ENCODE measurements at places on chromosomes 4 and X.

DNA sequence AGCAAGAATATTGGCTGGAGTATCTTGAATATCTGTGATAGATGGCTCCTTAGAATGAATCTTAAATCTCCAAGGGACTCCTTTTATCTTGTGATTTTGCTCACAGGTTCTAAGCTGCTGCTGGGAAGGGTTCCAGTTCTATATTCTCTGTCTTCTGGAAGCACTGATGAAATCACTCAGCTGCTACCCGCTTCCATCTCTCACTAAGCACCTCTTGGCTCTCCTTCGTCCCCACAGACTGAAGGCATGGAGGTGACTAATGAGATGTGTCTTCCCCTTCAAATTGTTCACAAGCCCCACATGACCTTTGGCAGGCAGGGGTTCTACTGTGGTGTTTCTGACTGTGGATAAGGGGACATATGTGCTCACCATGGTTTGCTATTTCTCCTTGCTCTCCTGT is 75.9 kb downstream of the C4orf51 start:
- no peak for DNase-seq

GRCh38 chr4:135371137-135371536 is 1169.5 kb upstream of the PABPC4L start:
- no peak for DNase-seq

GRCh38 chr4:83504503-83504902 is 19.6 kb upstream of the ABRAXAS1 start:
- no peak for DNase-seq

DNA sequence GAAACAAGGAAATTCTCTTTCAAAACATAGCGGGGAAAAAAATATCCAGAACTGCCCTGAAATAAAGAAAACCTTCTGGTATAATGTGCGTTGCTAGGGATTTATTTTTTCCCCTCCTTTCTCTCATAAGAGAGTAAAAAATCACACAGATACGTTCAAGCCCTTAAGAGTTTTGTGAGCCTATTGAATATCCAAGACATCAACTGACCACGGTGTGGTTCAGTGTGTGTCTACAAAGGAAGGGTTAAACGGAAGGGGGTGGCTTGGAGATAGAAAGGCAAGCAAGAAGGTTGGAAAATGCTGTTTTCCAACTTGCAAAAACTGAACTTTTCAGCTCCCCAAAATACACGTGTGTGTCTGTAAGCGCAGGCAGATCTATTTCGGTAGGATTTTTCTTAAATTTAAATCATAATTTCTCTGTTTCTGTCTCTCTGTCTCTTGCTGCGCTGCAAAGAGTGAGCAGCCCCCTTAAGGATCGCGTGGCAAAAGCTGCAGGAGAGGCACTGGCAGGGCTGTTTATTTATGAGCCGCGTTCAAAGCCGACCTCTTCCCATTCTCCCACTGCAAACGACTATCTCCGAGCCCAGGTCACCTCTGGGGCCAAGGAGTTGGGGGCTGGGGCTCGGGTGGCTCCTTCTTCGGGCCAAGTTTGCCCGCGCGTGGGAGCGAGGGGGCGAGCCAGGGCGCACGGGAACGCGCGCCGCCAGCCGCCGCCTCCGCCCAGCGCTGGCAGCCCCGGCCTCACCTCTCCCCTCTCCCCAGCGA is 492 bp upstream of the SLIT2 start:
- DNase-seq: no peak

DNA sequence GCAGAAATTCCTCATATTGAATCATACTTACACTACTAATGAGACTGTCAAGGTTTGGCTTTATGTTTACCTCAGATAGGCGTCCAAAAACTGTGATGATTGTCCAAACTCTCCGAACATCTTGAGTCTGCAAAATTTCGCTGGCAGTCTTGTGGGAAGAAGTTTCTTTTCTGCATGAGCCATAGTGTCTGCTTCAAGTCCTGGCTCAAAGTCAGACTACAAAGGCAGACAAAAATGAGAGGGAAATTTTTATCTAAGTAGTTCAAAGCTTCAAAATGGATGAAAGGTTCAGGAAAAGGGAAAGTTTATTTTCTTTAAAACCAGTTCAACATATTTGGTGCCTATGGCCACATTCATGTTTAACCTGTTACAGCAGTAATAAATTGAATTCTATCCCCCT is 40.7 kb downstream of the PALLD start:
- no peak for DNase-seq

DNA sequence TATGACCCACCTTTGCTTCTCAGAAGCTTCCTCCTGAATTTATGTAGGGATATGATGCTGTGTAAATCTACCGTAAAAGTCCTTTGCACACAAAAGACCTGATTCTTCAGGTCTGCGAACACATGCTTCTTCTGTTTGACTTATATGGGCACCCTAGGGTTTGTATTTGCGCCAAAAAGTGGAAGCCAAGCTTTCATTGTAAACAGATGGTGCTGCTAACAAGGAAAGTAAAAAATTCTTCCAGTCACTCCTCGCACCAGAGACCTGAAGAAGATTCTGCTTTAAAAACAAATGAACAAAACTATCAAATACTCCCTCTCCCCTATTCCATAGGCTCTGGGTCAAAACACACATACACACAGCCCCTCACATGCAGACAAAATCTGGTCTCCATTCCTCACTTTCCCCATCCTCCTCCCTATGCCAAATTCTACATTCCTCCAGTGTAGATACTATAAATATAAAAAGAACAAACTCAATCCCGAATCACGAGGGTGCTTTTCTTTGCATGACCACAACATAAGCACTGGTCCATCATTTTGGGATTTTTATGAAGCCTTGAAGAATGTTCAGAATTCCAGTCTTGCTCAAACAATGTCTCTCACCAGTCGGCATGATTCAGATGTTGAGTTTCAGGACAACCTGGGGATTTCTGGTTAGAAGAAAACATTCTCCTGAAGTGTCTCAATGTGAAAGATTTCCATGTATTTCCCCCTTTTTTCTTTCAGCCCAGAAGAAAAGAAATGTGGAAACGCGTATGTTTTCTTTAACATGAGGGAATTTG is 125.1 kb downstream of the PALLD start:
- DNase-seq: no peak

DNA sequence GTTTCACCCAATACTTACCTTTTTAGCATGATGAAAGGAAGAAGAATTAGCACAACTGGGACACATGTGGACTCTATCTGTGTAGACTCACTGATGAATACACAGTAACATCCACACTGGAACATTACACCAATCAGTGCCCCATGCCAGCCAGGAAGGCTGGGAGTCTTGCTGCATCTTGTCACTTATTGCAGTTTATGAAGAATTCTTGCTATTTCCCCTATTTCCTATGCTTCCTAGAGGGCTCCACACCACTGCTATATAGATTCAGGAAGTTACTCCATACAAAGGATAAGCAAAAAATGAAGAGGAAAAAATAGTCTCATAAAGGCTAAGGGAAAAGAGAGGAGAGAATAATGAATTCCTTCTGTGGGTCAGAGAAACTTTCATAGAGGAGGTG is 201.0 kb downstream of the CAMK2D start:
- DNase-seq: no peak

GRCh38 chr4:7326693-7327340 is 107.9 kb downstream of the PSAPL1 start:
- DNase-seq: no peak

DNA sequence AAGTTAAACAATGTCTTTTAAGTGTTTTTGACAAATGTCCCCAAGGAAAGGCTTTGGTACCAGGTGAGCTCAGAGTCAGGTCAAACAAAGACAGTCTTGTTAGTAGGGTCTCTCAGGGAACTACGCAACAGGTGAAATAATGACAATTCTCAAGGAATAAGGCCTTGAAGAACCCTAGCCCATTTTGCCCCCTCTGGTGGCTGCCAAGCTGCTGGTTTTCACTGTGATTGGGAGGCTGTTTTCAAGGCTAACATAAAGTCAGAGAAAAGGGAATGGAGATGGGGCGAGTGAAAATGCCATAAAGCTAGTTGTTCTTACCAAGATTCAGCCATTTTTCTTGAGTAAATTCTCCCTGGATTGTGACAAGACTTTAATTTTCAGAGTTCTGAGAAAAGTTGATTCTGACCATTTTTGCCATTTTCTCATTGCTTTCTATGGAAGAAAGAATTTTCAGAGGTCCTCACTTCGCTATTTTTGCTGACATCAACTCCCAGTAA is 58.7 kb downstream of the RWDD4 start:
- no peak for DNase-seq

GRCh38 chrX:36160081-36160480 is 240.5 kb downstream of the CFAP47 start:
- DNase-seq: no peak

DNA sequence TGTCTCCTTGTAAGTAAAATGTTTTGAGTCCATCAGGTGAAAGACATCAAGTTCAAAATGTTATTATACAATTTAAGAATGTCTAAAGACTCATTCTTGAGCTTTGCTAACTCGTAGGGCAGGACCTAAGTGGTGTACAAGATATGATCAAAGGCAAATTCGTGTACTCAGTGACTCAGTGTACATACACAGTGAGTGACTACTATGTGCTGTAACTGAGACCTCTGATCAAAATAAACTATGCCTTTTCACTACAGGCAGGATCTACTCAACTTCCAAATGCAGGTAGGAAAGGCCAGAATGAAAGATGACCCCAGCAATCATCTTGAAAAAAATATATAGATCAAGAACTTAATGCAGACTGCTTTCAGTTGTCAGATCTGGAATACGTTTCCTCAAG is 49.9 kb downstream of the ADGRG2 start:
- DNase-seq: no peak

DNA sequence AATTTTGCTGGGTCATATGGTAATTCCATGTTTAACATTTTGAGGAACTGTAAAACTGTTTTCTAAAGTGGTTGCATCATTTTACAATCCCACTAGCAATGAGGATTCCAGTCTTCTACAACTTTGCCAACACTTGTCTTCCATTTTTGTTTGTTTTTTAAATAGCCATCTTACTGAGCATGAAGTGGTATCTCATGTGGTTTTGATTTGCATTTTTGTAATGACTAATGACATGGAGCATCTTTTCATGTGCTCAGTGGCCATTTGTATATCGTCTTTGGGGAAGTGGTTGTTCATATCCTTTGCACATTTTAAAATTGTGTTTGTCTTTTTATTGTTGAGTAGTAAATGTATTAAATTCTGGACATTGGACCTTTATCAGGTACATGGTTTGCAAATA is 94.7 kb downstream of the TMEM131L start:
- no peak for DNase-seq

DNA sequence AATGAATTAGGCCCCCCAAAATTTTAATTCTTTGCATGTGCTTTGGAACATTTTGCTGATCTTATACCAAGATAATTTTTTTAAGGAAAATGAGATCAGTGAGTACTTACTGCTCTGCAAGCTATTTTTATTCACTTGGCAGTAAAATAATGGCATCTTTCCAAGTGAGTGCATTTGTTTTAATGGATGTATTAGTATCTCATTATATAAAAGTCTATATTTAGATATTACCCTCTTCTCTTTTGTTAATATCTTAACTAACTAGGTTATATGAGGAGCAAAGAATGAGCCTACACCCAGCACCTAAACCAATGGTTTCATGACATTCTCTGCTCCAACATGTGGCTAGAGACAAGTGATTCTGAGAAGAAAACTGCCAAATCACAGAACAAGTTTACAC is 21.1 kb upstream of the ARAF start:
- no peak for DNase-seq

GRCh38 chr4:162804351-162804924 is 362.3 kb downstream of the NAF1 start:
- no peak for DNase-seq

DNA sequence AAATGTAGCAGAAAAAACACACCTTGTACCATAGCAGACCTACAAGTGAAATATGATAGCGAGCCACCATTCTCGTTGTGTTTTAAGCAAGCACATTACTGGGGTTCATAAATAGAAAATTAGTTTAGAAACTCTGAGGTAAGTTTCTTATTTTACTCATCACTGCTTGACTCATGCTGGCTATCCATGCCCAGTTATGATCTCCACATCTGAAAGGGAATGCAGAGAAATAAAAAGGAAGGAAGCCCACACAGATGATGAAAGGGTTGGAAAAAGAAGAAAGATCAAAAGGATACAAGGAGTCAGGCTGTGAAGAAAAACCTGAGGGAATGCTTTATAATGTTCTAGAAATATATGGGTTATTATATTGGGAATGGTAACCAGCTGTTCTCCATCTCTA is 54.5 kb downstream of the CAMK2D start:
- no peak for DNase-seq

GRCh38 chrX:130055103-130055502 is 55.2 kb downstream of the ELF4 start:
- no peak for DNase-seq

DNA sequence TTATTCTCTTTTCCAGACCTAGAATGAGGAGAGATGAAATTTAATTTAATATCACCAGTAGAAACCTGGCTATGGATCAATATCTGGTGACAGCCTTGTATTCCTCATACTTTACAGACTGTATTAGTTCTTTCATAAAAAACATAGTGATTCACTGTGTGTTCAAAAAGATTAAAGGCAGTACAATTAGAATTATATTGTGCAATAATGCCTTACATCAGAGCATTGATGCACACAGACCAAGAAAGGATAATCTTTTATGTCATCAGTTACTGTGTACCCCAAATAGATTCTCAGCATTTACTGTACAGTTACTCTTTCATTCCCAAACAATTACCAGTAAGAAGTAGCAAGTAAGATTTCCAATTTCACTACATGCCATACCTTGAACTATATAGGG is 260.5 kb upstream of the ANXA10 start:
- no peak for DNase-seq

DNA sequence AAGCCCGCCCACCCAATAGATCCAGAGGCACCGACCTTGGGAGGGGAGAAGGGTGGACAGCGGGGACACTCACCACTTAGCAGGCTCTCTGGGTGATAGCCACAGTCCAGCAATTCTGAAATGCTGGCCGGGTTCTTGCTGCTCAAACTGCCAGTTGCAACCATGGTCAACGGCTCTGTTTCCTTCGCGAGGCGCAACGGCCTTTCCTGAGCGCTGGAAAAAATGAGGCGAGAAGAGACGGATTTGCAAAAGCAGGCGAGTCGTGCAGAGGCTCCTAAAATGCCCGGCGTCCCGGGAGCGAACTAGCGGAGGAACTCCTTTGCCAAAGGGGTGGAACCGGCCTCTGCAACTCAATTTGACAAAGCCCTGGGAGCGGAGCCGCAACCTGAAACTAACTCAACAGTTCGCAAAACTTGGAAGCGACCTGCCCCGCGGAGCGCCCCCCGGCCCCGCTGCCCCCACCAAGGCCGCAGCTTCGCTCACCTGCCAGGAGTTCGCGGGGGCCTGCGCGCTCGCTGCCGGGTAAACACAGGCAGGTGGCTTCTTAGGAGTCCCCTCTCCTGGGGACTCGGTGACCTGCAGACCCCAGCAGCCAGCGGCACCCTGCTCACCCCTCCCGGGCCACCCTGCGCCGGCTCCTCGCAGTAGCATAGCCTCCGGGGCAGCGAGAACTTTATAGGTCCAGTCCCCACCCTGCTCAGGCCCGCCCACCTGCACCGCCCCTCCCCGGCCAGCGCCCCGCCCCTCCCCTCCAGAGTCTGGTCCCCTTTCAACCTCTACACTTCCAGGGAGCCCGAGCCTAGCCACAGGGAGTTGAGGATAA is at the start of gene DDIT4L:
DDIT4L (minus strand) TSS at position 649 of the 823 bp plus-strand sequence; CDS start at position 164, 485 bp downstream.
- no peak for DNase-seq

DNA sequence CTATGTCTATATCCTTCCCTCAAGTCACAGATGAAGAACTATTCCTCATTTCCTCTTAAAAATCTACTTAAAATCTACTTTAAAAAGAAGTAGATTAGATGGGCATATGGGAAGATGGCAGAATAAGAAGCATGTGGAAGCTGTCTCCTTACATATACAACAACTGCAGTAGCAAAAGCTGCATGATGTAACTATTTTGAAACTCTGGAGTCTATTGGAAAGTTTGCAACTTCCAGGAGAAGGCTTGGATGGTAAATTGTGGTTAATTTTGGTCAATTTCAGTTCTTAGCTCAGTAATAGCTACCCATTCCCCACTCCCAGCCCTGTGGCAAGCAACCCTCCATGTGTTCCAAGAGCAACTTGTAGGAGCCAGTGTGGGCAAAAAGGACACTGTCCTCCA is 36.9 kb downstream of the MORC4 start:
- DNase-seq: no peak

All from stimulated activated CD8-positive, alpha-beta memory T cell treated with anti-CD3 and anti-CD28 coated beads, Interleukin-7, amount 100 ng/mL, for 1 hour (primary cell).